ENCODE measurements at places on chromosomes 3 and 15.

DNA sequence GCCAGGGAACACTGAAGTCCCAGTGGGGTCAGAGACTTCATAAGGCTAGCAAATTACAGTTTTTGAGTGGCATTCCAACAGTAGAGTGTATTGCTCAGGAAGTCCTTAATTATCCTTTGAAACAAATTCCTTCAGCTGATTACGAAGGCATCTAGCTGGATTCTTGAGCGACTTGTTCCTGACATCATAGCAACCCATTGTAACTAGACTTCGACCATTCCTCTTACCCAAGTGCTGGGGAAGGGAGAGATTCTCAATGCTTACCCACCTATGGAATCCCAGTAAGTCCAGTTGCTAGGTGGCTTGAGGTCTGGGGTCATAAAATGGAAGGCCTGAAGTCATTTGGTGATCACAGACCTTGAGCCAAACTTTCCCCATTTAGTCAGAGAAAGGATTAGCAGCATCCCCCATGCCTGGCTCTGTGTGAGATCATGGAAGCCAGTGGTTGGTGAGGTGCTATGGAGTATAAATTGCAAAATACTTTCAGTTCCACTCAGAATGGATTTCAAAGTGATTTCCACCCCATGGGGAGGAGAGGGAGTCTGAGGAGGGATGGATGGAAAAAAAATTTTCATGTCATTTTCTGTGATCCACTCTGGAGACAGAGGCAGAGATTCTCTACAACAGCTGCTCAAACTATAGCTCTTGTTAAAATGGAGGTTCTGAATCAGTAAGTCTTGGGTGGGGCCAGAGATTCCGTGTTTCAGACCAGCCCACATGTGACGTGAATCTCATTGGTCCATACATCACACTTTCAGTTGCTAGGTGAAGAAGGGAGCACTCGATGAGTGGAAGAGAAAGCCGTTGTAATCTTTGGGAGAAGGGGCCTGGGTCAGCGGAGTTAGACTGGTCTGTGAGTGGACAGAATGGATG lies 45.7 kb downstream of the CD86 start:
- peak; percentile 51 for DNase-seq

DNA sequence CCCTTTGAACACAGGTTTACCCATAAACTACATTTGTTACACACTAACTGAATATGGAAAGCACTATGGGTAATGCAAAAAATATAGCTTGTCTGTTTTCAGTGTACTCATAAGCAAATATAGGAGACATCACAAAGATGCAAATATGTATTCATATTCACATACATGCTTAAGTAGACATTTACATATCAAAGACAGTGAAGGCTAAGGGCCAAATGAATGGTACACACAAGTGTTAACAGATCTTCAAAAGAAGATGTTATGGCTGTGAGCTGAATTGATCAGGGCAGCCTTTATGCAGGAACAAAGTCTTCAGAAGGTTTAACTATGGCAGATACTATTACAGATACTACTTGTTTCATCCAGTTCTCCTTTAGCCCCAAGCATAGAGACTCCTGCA lies 384.1 kb downstream of the FHIT start:
- no peak for DNase-seq

DNA sequence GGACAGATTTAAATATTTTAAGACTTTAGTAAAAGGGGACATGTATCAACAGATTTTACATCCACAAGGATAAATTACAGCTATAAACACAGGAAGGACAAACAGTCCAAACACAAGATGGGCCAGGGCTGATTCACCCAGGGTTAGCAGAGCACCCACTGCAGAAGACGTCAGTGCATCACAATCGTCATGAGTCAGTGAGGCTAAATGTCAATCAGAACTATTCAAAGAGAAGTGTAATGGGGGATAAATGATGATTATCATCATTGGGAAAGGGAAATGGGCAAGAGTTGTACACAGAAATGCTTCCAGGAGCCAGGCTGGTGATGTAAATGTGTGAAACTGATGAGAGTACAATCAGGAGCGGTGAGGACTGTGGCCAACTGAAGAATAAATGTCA lies 226.8 kb downstream of the PLCL2 start:
- DNase-seq, result no peak

DNA sequence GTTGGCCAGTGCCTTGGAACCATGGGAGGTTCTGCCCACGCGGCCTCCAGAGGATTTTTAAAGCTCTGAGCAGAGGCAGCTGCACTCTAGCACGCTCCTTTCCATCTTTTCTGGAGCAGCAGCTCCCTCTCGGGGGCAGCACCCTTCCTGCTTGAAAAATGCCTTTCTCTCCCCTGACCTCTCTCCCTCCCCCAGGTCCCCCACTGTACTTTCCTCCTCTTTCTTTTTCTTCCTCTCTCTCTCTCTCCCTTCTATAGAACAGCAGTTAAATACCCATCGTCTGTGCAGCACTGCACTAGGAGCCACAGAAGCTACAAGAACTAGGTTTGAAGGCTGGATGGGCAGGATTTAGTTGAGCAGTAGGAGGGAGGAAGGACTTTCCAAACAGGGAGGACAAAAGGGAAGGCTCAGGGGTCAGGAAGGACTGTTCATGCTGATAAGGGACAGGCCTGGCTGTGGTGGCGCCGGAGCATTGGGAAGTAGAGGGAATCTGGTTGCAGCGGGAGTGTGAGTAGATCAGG lies 4.4 kb downstream of the ALPK3 start:
- no peak for DNase-seq

Measured in activated CD4-positive, alpha-beta T cell treated with anti-CD3 and anti-CD28 coated beads, Interleukin-2, amount 10 ng/mL, durations not matched to agents 7 days and 5 days (primary cell).